T47D (cell line): ENCODE measurements at places on chromosomes 3 and 15.

DNA sequence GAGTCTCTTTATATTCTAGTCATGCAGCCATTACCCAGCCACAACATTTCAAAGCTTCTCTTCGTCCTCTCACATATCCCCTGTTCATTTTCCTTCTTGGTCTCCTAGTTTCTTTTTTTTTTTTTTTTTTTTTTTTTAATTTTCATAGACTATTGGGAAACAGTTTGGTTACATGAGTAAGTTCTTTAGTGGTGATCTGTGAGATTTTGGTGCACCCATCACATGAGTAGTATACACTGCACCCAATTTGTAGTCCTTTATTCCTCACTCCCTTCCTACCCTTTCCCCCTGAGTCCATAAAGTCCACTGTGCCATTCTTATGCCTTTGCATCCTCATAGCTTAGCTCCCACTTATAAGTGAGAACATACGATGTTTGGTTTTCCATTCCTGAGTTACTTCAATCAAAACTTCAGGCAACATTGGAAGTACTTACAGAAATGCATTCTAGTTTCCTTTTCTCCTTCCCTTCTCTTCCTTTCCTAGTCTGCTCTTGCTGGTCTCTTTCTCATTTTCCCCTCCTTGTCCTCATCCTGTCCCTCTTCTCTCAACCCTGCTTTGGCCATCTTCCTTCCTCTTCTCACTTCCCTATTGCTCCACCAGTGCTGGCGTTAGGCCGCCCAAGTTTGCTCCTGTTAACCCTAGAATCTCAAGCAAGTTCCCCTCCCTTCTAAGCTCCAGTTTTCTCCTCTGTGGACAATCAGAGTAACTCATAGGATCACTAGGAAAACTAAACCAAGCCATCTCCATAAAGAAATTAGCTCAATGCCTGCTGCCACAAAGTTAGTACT is 4.8 kb downstream of the ATP8B4 start:
- no peak for DNase-seq

DNA sequence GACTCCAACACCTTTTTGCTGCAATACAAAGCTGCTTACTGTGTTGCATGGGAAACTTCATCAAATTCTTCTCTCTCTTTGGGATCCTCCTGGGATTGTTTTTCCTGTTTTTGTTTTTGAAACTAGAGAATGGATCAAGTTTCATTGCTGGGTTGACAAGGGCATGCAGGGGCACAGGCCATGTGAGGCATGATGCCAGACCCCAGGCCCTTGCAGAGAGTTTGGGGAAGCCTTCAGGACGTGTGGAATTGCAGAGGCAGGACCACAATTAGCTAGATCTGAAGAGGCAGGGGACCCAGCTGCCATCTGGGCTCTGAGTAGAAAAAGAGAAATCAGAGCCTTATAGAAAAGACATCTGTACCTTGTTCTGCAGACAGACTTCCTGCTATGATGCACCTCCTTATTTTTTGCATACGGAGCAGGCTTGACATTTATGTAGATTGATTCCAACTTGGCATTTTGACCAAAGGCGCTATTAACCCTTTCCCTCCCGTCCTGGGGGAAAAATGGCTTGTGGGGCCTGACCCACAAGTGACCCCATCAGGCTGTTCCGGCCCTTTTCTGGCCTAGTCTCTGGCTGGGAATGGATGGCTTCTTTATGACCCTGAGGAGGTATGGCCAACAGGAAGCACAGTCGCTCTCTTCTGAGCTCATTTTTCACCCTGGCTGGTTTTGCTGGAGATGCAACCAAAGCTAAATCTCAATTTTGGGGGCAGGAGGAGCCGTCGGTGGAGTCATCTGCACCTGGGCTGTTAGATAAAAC is 44.3 kb upstream of the CHRNB4 start:
- DNase-seq: no peak

GRCh38 chr3:189622629-189623028 is 8.6 kb upstream of the TP63 start:
- no peak for DNase-seq

DNA sequence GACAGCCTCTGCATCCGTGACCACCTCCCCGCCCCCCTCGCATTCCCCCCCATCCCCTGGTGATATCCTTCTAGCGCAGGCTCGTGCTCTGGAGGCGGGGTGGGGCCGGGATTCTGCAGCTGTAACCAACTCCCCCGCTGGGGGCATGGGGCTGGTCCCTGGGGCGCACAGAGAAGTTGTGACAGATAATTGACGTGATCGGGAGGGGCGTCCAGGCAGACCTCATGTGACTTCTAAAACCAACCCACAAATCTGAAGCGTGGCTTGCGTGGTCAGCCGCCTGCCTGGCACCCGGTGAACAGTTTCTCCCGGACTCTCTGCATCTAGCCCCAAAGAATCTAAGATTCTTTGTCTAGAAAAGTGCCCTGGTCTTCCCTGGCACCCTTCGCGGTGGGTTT is 100.6 kb upstream of the IGF1R start:
- DNase-seq: no peak

- DNase-seq: no peak
These were observed 8.6 kb upstream of the MCF2L2 start for GRCh38 chr3:183437061-183437460.
